BJ (cell line): ENCODE measurements at places on chromosomes 11 and 22.

- DNase-seq = no peak
Observed at GRCh38 chr11:43067681-43068080, 244.1 kb upstream of the API5 start.

GRCh38 chr11:102295045-102295444, 22.2 kb upstream of the BIRC3 start:
- no peak for DNase-seq

- DNase-seq = no peak
Observed at GRCh38 chr11:11577251-11577855, 44.5 kb downstream of the GALNT18 start.

DNA sequence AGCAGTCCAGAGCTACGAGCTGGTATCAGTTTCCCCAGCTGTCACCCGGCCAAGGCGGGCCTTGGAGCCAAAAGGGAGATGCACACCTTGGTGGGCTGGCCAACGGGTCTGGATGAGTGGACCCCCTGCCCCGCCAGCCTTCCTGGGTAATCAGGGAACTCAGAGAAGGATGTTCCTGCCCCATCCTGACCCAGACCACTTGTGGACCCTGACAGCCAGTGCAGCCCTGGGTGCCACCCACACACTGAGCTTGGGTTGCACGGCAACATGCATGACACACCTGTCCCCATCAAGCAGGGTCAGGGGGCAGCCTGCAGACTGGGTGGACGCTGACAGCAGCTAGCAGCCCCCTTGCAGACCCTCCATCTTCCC, 8.6 kb downstream of the SLC25A1 start:
- no peak for DNase-seq

DNA sequence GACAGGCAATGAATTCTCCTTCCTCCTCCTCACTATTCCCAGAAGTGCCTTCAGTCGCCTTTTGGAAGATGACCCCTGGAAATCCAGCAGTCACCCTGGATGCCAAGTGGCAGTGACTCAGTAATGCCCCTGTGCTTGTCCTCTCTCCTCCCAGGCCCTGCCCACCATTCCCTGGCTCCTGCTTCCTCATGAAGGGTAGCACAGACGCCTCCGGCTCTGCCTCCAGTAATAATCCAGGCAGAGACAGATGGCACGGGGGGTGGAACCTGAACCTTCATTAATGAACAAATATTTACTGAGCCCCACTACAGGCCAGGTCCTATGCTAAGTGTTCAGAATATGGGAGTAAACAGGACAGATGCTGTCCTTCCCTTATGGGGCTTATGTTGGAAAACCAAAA, 23.2 kb downstream of the SYT13 start:
- DNase-seq = no peak
